Hippocampal formation (tissue), 2 donors: ENCODE measurements at places on chromosomes 3 and 15.

GRCh38 chr15:27260523-27260922, 289.5 kb downstream of the GABRG3 start:
- DNase-seq = no peak

DNA sequence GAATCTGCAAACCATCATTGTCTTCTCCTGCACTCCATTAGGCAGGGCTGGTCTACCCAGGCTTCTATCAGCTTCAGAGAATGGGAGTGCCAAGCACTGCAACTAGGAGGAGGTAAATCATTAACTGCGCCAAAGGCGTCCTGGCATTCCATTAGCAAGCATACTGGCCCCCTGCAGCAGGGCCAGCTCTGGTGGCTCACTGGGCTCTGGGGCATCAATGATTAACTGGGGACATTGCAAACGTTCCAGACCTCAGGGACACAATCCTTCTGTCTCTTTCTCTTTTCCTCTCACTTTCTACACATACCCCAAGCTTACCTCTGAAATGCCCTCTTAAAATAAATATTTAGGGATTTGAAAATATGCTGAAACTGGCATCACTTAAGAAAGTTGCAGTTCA, 129.0 kb downstream of the MYLK start:
- no peak for DNase-seq

DNA sequence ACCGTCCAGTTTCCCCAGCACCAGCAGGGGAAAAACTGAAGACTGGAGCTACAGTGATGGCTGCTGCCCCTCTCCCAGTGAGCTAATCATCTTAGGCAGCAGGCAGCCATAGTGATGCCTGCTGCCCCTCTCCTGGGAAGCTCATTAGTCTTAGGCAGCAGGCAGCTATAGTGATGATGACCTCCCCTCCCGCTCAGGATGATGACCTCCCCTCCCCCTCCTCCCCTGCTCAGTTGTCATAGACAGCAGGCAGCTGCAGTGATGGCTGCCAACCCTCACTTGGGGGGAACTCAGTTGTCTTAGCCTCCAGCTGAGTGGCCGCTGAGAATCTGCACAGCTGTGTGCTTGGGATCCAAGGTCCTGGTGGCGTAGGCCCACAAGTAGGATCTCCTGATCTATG, 80.9 kb upstream of the MANF start:
- no peak for DNase-seq

DNA sequence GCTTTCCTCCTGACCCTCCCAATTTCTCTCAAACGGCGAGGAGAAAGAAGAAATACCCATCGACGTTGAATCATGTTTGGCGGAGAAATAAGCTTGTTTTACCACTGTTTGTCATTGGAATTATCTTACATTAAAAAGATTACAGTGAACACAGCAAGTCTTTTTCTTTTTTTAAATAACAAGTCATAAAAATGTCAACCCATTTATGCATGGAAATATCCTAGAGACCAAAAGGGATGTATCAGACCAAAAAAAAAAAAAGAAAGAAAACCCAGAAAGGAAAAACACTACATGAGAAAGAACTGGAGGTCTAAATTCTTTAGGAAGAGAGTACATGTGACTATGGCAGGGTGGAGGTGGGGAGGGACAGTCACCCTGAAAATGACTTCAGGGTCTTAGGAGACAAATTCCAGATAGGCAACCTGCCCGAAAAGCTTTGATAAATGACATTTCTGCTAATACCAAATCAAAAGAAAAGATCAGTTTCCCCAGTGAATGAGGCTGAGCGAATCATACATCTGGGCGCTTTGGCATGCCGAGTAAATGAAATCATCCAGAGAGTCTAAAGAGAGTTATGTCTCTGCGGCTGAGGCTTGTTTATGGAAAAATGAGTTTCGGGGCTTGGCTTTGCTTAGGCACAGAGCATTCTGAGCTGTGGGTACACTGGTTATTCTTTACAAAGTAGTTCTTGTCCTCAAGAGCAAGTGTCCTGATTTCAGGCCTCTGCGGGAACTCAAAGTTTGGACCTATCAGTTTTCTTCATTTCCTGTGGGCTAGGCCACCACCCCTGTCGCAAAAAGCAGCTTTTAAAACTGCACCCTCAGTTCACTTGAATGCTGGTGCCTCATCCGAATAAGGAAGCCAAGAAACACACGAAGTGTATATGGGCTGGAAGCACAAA, 110.1 kb upstream of the TGFBR2 start:
- DNase-seq = no peak

DNA sequence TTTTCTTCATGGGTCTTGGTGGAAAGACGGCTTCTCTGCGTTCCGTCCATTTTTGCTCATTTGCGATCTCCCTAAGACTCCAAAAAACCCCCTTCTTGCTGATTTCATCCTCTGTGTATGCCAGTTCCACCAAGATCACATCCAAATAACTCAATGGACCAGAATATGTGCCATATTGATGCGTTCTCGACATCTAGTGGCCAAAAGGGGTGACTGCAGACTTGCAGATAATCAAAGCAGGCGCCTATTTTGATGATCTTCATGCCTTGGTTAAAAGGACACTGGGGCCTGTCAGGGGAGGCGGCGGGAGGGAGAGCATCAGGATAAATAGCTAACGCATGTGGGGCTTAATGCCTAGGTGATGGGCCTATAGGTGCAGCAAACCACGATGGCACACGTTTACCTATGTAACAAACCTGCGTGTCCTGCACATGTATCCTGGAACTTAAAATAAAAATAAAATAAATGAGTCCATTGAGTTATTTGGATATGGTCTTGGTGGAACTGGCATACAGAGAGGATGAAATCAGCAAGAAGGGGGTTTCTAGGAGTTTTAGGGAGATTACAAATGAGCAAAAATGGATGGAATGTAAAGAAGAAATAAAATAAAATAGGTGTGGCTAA, 104.2 kb upstream of the RAD18 start:
- peak; percentile 16 for DNase-seq

DNA sequence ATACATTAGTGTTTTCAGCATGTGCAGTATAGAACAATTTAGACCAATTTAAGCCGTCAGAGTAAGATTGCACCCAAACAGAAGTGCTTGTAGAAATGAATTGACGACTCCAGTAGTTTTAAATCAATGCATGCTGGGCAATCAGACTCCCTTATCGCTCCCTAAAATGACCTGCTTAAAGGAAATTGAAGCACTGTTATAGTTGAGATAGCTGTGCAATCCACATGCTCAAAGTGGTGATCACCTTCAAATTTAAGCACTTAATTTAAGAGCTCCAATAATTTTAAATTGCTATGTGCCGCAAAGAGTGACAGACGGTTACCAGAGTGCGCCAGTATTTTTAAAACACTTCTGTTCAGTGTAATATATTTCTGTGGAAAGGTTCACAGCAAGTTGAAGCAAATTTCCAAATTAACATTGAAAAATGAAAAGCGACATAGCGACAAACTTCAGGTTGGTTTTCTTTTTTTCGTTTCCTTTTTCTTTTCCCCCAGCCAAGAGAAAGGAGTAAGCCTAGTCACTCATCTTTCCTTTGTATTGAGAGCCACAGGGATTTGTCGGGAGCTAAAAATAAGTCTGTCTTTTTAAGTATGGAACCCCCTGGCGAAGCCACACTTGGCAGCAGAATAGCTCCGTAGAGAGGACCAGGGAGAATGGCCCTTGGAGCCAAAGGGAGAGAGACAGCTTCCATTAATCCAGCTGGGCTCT, 436.4 kb upstream of the RBMS3 start:
- DNase-seq = no peak

DNA sequence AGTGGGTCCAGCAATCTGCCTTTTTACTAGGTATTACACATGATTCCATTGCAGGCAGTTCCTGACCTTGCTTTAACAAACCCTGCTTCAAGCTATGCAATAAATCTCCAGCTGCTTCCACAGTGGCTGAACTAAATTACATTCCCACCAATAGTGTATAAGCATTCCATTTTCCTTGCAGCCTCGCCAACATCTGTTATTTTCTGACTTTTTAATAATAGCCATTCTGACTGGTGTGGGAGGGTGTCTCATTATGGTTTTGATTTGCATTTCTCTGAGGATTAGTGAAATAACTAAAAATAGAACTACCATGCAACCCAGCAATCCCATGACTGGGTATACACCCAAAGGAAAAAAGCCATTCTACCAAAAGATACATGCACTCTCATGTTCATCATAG, 36.4 kb upstream of the DNAJC13 start:
- no peak for DNase-seq

- DNase-seq = no peak
These were observed 12.5 kb upstream of the IGF1R start for GRCh38 chr15:98635848-98636247.

GRCh38 chr15:29089731-29090616, 179.6 kb downstream of the NSMCE3 start:
- DNase-seq = peak; percentile 79

DNA sequence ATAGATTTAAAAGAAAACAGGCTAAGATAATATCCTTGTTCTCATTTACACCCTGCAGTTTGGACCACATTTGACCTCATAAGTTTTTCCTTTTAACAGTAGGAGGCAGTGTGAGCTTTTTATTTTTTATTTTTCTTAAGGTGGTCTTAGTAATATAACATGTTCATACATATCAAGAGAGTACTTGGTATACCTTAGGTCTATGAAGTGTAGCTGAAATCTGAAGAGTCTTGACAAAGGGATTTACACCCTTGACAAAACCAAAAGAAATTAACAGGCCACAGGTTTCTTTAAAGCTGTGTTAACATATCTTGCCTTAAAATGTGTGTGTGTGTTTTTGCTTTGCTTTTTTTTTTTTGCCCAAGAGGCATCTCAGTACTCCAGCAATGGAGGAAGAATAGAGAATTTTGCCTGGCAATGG, 3.2 kb downstream of the RAP2B start:
- no peak for DNase-seq

- DNase-seq = no peak
These were observed 191.2 kb upstream of the CBLB start for GRCh38 chr3:106059953-106060517.
